Progenitor cell of endocrine pancreas (in vitro differentiated cells): ENCODE measurements at places on chromosomes 16 and 17. TPM values are rescaled to one million over a fixed set of nuclear protein-coding genes. Genes with fewer than 3 reads are reported as not detected.

The SPN gene
- 0.19 and 0.20 TPM in 2 replicates for total RNA-seq

The RRN3 gene
- total RNA-seq = 36.9 and 40.0 TPM in 2 replicates

GRCh38 chr16:58422809-58423208 lies 30.5 kb downstream of the GINS3 start:
- no peak overlapping the region for H3K27ac ChIP-seq
- no peaks in the 10 kb centered on the region for H3K4me1 ChIP-seq
- no peak overlapping the region for H3K4me3 ChIP-seq
- peaks cover 18% of the 10 kb centered on the region for H3K27me3 ChIP-seq

- no peaks in the 10 kb centered on the region for H3K27me3 ChIP-seq
- H3K36me3 ChIP-seq = no peaks in the 10 kb centered on the region
- H3K4me1 ChIP-seq = no peaks in the 10 kb centered on the region
- H3K27ac ChIP-seq = no peak overlapping the region
- no peak for DNase-seq
Observed at GRCh38 chr17:66283971-66284370, 18.4 kb upstream of the PRKCA start.

DNA sequence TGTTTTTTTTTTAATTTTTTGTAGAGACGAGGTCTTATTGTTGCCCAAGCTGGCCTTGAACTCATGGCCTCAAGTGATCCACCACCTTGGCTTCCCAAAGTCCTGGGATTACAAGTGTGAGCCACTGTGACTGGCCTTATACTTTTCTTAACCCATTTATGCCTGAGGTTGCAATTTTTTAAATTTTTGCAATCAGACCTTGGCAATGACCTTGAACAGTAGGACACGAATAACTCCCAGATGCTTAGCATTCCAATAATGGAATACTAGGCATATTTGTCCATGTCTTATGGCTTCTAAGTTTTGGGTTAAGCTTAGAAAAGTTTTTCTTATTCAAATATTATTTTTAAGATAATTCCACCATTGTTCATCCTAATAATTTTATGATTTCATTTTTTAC lies 28.3 kb upstream of the TMEM97 start:
- peaks cover 6% of the 10 kb centered on the region for H3K27me3 ChIP-seq
- no peak for DNase-seq
- no peaks in the 10 kb centered on the region for H3K36me3 ChIP-seq
- no peak overlapping the region for H3K27ac ChIP-seq

- peaks cover 13% of the 10 kb centered on the region for H3K4me1 ChIP-seq
- DNase-seq = no peak
- H3K36me3 ChIP-seq = no peaks in the 10 kb centered on the region
- H3K27ac ChIP-seq = no peak overlapping the region
Observed at GRCh38 chr17:29840884-29841283, 89.1 kb downstream of the SSH2 start.

DNA sequence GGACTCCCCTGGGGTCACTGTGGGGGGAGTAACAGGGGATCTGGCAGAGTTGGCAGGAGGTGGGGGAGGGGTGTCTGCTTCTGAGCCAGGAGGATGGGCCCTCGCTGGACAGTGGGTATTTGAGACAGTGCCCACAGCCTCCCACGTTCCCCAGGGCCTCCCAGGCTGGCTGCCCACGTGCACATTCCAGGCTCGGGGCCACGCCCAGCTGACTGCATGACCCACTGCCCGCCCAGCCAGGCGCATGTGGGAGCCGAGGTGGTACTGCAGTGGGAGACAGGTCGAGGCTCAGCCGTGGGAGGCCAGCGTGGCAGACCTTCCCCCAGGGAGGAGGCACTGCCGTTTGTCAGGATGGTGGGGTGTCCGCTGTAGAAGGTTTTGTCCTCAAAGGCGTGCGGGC lies 38.8 kb downstream of the BAHCC1 start:
- H3K36me3 ChIP-seq = no peaks in the 10 kb centered on the region
- no peaks in the 10 kb centered on the region for H3K27me3 ChIP-seq
- H3K4me1 ChIP-seq = no peaks in the 10 kb centered on the region
- no peak for DNase-seq

DNA sequence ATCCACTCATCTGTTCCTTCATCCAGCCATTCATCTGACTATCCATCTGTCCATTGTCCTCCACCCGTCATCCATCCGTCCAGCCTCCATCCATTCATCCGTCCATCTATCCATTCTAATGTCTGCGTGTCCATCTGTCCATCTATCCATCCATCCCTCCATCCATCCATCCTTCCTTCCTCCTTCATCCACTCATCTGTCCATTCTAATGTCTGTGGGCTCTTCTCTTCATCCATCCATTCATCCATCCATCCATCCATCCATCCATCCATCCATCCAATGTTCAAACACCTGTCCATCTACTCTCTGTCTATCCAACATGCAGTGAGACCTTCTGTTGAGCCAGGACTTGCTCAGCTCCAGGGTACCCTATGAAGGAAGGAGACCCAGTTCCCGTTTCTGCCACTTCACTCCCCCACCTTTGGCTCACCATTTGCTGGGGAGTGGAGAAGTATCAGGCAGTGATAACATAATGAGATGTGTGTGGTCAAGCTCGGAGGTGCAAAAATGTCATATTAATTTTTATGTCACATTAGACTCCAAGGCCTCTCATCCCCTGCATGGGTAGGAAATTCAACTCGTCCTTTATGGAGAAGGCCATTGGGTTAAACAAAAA lies 36.5 kb upstream of the ADGRG1 start:
- H3K4me1 ChIP-seq = peaks cover 3% of the 10 kb centered on the region
- H3K27me3 ChIP-seq = peaks cover 11% of the 10 kb centered on the region
- H3K27ac ChIP-seq = no peak overlapping the region
- no peak overlapping the region for H3K4me3 ChIP-seq
- no peak for DNase-seq
- H3K36me3 ChIP-seq = no peaks in the 10 kb centered on the region

DNA sequence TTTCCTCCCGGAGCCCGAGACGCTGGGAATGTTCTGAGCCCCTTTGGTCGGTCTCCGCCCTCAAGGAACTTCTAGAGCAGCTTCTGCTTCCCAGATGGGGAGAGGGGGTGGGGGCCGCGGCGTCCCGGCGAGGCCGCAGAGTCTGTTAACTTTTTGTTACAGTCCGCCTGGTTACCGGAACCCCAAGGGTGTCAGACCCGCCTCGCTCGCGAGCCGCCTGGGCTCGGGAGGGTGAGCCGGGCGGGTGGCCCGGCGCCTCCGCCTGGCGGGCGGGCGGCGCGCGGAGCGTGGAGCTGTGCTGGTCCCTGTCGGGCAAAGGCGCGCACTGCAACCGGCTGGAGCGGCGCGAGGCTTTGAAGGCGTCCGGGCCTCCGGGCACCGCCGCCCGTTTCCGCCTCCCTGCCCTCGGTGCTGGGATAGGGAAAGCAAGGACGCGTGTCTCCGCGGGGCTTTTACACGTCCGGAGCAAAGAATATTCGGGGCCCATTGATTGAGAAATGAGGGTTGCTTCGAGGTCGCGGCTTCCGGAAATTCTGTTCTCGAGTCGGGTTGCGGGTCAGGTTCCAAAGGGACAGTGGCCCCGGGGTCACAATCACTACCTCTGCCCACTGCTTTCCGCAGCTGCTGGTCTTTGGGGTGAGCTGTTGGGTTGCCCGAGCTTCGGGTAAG lies 1.7 kb downstream of the HS3ST3B1 start:
- H3K36me3 ChIP-seq = no peaks in the 10 kb centered on the region
- peaks cover 46% of the 10 kb centered on the region for H3K27me3 ChIP-seq
- DNase-seq = peak; percentile 86

- no peaks in the 10 kb centered on the region for H3K4me1 ChIP-seq
- H3K4me3 ChIP-seq = no peak overlapping the region
- no peak for DNase-seq
Observed at GRCh38 chr17:8482546-8482945, 46.9 kb downstream of the NDEL1 start.

GRCh38 chr16:76926595-76926994 lies 264.4 kb upstream of the MON1B start:
- no peak overlapping the region for H3K4me3 ChIP-seq
- H3K27me3 ChIP-seq = no peaks in the 10 kb centered on the region
- peaks cover 15% of the 10 kb centered on the region for H3K4me1 ChIP-seq
- no peaks in the 10 kb centered on the region for H3K36me3 ChIP-seq
- DNase-seq = no peak

- H3K4me1 ChIP-seq = no peaks in the 10 kb centered on the region
- H3K27me3 ChIP-seq = no peaks in the 10 kb centered on the region
- H3K27ac ChIP-seq = peak overlapping the region; percentile 45
- DNase-seq = peak; percentile 48
- H3K4me3 ChIP-seq = no peak overlapping the region
Observed at GRCh38 chr16:89909777-89910716, 8.6 kb upstream of the MC1R start.

- H3K36me3 ChIP-seq = no peaks in the 10 kb centered on the region
- H3K27me3 ChIP-seq = no peaks in the 10 kb centered on the region
- H3K27ac ChIP-seq = no peak overlapping the region
- H3K4me1 ChIP-seq = no peaks in the 10 kb centered on the region
- no peak for DNase-seq
Observed at GRCh38 chr17:53527473-53527872, 295.3 kb upstream of the KIF2B start.

DNA sequence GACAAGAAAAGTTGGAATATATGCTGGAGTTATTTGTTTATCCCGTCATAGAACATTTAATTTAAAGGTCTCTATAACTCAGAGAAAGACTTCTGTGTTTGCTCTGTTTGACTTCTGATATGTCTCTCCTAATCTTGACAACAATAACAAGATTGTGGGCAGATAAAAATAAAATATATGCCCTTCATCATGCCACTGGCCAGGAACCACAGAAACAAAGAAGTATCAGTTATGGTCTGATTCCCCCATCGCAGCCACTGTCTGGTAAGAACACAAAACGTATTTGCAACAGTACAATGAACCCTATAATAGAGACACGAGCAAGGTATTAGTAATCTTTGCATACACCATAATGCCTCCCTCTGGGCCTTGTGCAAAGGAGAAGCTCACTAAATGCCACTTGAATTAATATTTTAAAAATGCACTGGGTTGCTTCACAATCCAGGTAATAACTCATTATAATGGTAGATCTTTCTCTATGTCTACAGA lies 1498.3 kb downstream of the CDH11 start:
- H3K27me3 ChIP-seq = no peaks in the 10 kb centered on the region
- H3K36me3 ChIP-seq = no peaks in the 10 kb centered on the region
- no peak for DNase-seq
- no peak overlapping the region for H3K27ac ChIP-seq
- peaks cover 5% of the 10 kb centered on the region for H3K4me1 ChIP-seq

DNA sequence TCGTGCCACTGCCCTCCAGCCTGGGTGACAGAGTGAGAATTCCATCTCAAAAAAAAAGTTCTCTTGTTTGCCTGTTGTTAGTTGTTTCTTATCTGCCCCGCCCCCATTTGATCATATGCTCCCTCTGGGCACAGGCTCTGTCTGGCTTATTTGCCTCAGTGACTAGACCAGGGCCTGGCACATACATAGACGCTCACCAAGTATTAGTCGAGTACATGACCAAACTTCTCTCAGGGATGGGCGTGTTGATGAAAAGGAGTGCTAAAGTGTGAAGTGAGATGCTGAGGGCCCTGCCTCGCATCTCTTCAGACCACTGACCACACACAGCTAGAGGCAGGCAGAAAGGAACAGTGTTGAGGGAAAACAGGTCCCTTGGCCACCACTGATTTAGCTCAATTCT lies 3.3 kb upstream of the HELZ start:
- DNase-seq = no peak
- no peaks in the 10 kb centered on the region for H3K27me3 ChIP-seq
- H3K4me1 ChIP-seq = peaks cover 22% of the 10 kb centered on the region
- no peaks in the 10 kb centered on the region for H3K36me3 ChIP-seq
